ENCODE measurements at places on chromosomes 3 and 15.
A peak's percentile ranks its signal among the peaks of the same experiment; 100 is the strongest.

- DNase-seq, result no peak
Observed at GRCh38 chr3:177150218-177150916, 46.9 kb downstream of the TBL1XR1 start.

GRCh38 chr15:89071471-89071870 lies 16.8 kb upstream of the ABHD2 start:
- no peak for DNase-seq

- DNase-seq, result no peak
Observed at GRCh38 chr3:178676942-178677790, 140.9 kb downstream of the KCNMB2 start.

GRCh38 chr3:66431494-66431893 lies 69.3 kb downstream of the LRIG1 start:
- DNase-seq, result no peak

- no peak for DNase-seq
Observed at GRCh38 chr3:65396078-65396477, 642.6 kb downstream of the MAGI1 start.

DNA sequence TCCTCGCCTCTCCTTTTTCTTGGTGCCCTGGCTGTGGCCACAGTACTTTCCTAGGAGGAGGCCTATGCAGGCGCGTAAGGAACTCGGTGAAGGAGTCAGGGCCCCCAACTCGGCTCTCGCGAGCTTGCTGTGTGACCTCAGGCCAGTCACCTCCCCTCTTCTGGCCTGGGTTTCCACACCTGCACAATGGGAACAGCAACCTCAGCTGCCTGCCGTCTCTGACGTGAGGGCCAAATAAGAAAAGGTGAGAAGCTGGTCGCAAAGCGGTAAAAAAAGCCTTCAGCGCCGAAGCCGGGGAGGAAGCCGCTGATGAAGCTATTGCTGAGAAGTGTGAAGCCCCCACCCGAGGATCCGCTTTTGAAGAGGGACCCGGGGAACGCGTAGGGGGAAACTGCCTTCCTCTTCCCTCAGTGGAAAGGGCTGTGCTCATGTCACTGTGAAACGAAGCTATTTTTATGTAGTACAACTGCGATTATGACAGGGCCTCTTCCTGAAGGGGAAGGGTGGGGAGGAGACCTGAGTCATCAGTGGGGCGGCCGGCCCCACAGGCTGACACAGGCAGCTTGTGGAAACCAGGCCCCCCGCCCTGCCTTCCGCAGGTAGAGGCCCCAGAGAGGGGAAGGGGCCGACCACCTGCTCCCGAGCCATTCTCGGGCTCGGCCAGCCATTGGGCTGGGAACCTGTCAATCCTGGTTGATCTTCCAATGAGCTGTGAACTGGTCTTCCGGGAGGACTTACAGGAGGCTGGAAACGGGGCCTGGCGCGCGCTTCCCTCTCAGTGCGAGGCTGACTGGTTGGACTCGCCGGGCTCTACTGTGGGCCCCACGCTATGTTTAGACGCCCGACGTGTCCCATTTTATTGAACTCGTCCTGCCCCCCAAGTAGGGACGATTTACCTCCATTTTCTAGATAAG lies 18.0 kb upstream of the ANKDD1A start:
- peak; percentile 97 for DNase-seq

DNA sequence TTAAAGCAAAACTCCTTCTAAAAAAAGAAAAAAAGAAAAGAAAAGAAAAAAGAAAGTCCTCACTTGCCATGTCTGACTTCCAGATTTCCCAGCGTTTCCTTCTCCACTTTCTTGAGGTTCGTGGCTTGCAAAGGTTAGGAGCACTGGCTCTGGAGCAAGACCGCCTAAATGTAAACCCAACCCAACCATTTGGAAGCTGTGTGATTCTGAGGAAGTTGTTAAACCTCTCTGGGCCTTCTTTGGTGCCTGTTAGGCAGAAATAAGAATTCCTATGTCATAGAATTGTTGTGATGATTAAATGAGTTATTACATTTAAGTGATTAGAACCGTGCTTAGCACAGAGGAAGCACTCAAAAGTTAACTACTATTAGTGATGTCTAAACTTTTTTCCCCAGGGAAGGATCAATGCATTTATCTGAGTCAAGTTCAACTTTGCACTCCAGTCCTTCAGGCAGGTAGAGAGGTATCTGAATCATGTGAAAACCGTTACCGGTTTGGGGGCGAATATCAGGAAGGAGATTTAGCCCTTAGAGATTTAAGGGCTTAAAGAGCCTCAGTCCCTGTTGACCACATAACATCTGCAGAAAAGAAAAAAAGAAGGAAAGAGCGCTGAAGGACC lies 78.3 kb upstream of the HES1 start:
- DNase-seq, result no peak

DNA sequence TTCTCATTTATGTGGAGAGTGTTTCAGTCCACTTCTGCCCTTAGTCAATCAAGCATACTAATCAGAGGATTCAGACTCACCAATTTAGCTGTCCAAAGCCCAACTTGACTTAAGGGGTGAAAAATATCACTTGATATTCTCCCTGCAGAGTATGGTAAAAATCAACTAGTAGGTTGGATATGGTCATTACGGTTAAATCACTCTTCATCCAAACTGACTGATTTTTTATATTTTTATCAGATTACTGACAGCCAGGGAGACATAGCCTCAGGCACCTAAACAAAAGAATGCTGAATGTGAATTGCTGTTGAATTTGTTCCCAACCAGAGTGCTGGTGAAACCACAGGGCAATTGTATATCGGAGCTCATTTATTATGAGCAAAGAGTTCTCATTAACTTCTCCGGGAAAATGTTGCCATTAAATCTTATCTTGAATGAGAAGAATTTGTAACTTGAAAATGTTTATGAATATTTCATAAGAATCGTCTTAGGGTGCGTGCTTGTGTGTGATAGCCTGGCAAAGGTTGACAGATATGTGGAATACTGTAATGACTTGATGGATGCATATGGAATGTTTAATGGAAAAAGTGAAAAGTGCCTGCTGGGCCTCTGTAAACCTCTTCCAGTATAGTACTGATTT lies 411.2 kb downstream of the NAALADL2 start:
- DNase-seq, result peak; percentile 62

DNA sequence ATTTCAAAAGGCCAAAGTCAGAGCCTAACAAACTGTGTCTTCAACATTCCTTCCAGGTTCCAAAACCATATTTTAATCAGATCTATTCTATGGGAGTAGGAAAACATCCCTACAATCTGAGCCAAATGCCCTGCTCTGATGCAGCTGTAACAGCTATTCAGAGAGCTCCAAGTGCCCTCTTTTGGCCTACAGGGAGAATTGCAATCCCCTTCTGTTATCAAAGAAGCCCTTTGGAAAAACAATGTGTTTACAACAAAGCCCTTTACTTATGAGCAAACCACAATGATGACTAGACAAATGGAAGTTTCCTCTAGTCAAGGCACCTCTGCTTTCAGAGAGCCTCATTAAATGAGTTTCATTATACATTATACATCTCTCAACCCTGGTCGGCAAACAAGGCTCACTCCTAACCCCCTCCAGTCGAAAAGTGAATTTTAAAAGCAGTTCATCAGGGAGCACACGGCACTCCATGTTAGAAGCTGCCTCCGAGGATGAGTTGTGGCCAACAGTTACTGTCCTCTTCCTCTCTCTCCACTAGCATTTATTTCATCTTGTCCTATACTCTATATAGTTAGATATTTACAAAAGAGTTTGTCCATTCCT lies 42.6 kb upstream of the TMCO5A start:
- peak; percentile 62 for DNase-seq

DNA sequence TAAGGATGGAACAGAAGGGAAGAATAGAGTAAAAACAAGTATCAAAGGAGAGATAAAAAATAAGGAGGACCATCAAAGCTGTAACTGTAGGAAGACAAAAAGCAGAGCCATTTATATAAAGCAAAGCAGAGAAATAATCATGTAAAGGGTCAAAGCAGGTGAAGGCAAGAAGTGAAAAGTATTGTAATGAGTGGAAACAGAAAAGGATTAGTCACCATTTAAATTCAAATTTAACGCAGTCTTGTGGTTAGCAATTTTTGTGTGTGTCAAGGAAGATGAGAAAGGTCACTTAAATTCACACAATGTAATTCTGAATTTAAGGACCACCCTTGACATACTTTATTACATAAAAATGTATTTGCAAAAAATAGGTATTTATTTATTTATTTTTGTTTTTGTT lies 567.8 kb downstream of the ROBO1 start:
- DNase-seq, result no peak

DNA sequence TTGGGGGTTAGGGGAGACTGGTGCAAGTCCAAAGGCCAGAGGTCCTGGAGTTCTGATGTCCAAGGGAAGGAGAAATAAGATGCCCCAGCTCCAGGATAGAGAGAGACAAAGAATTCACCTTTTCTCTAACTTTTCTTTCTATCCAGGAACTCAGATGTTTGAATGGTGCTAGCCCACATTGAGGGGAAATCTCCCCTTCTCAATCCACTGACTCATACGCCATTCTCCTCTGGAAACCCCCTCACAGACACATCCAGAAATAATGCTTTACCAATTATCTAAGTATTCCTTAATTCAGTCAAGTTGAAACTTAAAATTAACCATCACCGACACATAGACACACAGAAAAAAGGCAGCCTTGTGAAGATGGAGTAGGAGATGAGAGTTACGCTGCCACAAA lies 1085.2 kb downstream of the NSUN3 start:
- no peak for DNase-seq

DNA sequence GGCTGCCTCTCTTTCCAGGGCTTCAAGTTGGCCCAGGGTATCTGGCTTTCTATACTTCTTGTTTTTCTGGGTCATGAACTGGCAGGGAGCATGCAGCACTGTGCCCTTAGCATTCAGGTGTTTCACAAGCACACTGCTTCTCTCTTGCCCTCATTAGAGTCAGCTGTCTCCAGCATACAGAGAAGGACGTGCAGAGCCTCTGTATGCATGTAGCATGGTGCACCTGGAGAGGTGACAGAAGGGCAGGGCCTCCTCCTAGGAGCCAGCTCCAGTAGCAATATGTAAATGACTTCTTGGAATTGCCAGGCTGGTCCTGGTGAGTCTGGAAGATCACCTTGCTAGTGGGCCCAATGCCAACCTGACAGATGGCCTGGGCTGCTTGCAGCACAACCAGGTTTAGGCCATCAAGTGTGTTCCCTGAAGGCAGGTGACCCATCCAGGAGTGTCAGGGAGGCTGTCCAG lies 44.8 kb upstream of the ATP2C1 start:
- no peak for DNase-seq

GRCh38 chr3:94529816-94530215 lies 467.0 kb downstream of the NSUN3 start:
- no peak for DNase-seq

GRCh38 chr3:114565216-114565615 lies 271.4 kb downstream of the TIGIT start:
- DNase-seq, result no peak

DNA sequence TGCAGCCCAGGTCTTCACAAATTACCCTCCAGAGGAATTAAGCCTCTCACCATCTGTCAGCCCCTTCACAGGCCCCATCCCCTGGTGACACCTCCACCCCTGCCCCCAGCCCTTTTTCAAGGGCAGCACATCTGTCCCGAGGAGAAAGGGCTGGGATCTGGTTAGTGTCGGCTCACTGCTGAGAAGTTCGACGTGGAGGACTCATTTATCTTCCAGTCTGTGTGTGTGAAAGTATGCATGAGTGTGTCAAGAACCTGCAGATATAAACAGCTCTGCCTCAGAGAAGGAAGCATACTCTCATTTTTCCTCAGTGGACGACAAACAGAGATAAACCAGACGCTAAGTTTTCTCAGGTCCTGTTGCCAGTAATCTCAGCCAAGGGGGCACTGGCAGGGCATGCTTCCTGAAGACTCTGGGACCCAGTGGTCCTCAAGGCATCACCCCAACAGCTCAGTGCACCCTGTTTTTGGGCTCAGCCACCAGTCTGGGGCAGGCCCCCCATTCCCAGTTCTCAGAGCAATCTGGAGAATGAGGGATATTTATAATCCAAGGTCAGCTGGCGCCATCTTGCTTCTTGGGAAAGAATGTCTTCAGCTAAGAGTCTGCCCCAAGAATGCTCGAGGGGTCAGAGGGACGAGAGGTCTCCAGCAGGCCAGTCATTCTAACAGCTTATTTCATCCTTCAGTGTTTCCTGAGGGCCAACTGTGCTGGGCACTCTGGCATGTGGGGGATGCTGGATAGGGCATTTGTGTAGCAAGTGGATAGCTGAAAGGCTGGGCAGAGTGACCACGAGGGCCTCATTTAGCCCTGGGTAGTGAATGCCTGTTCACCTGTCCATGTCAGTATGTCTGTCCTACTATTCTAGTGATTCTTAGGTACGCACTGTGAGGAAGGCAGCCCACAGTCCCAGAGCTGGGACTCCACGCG lies 73.6 kb downstream of the ADCY5 start:
- DNase-seq, result no peak

DNA sequence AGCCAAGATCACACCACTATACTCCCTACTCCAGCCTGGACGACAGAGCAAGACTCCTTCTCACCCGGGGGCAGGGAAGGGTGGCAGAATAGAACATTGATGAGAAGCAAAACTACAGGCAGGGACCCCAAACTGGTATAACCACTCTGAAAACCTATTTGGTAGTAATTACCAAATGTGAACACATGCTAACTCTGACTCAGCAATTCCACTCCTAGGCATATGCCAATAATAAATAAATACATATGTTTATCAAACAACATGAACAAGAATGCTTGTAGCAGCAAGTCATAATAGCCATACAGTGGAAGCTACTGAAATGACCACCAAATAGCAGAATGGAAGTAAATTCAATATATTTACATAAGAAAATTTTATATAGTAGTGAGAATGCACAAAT lies 31.0 kb upstream of the USP50 start:
- no peak for DNase-seq

DNA sequence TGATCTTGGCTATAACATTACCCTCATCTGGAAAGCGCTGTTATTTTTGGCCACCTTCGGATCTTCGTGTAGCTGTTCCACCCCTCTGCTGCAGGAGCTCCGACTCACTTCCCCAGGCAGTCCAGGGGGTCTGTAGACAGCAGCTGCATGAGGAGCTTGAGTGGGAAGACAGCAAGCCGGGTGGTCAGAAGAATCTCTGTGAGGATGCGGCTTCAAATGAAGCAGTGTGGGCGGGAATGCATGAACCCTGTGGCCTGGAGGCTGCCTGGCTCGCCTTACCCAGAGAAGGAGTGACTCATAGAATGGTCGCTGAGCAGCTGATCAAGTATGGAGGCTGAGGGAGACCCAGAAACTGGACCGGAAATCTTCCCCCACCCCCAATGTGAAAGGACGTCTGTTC lies 45.2 kb upstream of the NR2F2 start:
- DNase-seq, result no peak

DNA sequence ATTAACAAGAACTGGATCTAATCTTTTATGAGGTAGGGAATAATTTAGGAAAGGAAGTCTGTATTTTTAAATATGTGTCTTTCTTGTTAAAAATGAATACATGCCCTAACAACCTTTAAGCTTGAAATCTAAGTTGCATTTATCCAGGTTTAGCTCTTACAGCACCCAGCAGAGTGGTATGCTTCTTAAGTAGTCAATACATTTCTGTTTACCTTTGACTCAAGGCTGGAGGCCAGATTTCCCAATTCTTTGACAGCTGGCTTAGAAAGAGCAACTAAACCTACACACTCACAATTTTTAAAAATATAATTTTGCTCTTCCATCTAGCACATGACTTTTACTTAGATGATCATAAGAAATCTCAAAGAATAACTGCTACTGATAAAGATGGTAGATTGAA lies 148.9 kb downstream of the DPH6 start:
- no peak for DNase-seq

Data from retina (tissue), 1 donor.